ENCODE measurements at places on chromosomes 6 and 20.

DNA sequence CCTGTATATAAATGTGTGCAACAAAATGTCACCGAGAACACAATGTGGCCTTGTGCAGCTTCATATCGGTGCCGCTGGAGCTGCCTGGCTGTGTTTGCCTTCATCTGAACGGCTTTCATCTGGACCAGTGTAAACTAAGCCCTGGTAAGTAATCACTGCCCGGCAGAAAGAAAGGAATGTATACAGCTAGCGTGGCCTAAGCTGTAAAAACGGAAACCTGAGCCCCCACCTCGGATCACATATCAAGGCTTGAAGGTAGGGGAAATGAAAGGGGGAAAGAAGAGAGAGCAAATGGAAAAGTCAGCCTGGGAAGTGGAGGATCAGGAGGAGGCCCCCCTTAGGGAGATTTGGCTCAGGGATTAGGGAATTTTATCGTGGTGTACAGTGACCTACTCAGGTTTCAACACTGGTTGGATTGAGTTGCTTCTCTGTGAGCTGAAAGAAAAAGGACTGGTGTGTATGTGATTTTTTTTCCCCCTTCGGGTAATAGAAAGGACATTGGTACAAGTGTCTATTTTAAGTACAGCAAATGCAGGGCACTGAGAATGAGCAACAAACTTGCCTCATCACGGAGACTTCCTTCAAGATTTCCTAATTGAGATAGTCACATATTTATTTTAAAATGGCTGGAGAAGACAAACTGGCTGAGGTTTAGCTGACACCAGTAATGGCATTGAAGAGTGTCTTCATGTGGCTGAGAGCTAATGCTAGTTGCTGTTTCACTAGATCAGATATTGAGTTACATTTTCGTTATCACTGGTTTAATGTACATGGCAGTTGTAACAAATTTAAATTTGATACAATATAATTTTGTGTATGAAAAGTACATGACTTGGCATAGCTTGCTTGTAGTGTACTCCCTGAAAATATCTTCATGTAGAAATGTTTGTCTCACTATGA, 3.5 kb downstream of the SOBP start:
- DNase-seq, result no peak

DNA sequence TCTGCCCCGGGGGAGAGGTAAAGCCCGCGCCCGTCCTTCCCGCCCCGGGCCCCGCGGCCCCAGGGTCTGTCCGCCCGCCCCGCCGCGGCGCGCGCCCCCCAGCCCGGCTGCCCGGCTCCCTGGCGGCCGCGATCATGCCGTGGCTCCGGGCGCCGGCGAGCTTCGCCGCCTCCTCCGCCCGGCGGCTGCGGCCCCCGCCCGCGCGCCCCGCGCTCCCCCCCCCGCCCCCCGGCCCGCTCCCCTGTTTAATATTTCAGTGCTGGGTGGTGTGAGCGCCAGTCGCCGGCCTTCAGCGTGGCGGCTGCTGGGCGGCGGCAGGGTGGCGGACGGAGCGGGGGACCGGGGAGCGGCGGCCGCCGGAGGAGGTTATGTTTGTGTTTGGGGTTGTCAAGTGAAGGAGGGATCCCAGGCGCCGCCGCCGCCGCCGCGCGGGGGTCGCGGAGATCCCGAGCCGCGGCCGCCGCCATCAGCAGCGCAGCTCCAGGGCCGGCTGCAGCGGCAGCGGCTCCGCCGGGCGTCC, at the start of gene HIVEP1:
HIVEP1 (plus strand) TSS at position 275 of the 520 bp plus-strand sequence. CDS start 3,317 bp downstream, outside the sequence.
- DNase-seq, result no peak

DNA sequence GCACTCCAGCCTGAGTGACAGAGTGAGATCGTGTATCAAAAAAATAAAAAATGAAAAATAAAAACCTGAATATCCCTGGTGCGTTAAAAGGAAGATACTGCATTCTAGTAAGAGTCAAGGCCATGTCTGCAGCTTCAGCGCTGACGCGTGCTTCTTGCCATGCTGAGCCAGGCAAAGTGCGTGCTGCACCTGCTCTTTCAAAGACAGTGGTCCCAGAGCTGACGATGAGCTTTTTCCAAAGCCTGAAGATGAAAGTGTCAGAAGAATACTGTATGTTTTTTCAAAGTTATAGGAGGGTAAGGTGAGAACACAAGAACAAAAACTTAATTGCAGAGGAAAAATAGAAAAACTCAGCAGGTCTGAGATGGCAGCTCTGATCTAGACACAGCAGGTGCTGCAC, 115.1 kb downstream of the RNASET2 start:
- DNase-seq, result no peak

- no peak for DNase-seq
Measured at GRCh38 chr6:71419217-71420094, 130.8 kb downstream of the OGFRL1 start.

GRCh38 chr6:104928141-104928540, 28.8 kb upstream of the LIN28B start:
- DNase-seq, result no peak

- no peak for DNase-seq
Measured at GRCh38 chr20:51594236-51595057, 51.9 kb upstream of the NFATC2 start.

GRCh38 chr6:48213076-48213788, 102.2 kb upstream of the PTCHD4 start:
- no peak for DNase-seq

DNA sequence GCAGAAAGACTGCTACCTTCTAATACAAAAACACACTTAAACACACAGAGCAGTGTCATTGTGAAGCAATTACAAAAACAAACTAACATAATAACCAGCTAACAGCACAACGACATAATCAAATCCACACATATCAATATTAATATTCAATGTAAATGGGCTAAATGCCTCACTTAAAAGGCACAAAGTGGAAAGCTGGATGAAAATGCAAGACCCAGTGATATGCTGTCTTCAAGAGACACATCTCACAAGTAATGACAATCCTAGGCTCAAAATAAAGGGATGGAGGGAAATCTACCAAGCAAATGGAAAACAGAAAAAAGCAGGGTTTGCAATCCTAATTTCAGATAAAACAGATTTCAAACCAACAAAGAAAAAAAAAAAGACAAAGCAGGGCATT, 67.8 kb upstream of the HTR1E start:
- no peak for DNase-seq

- no peak for DNase-seq
Measured at GRCh38 chr20:1391640-1392442, 1.0 kb downstream of the FKBP1A start.

- DNase-seq, result no peak
Measured at GRCh38 chr6:129342243-129342642, 367.7 kb downstream of the ARHGAP18 start.

- DNase-seq, result no peak
Measured at GRCh38 chr6:91291071-91291470, 704.2 kb upstream of the MAP3K7 start.

GRCh38 chr6:141562186-141562811, 570.4 kb upstream of the GJE1 start:
- DNase-seq, result peak; percentile 25

GRCh38 chr20:2921506-2921905, 48.2 kb downstream of the PTPRA start:
- DNase-seq, result no peak

- DNase-seq, result no peak
Measured at GRCh38 chr20:23096097-23096496, 10.0 kb upstream of the CD93 start.

GRCh38 chr6:17179530-17180073, 77.8 kb downstream of the STMND1 start:
- no peak for DNase-seq

DNA sequence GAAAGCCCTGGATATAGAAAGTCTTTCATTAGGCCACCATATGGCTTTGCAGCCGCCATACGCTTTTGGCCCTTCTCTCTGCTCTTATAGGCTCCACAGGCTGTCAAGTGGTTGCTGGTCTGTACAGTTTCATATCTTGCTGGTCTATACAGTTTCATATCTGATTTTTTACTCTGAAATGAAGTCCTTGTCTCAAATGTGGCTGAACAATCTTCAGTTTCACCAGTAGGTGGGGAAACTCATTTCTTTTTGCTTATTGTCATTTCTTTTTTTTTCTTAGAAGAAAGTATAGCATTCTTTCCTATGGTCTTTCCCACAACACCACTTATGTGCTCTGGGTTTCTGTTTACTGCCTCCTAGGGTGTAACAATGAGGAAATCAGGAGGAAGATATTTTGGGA, 771.4 kb upstream of the MMS22L start:
- DNase-seq, result no peak

DNA sequence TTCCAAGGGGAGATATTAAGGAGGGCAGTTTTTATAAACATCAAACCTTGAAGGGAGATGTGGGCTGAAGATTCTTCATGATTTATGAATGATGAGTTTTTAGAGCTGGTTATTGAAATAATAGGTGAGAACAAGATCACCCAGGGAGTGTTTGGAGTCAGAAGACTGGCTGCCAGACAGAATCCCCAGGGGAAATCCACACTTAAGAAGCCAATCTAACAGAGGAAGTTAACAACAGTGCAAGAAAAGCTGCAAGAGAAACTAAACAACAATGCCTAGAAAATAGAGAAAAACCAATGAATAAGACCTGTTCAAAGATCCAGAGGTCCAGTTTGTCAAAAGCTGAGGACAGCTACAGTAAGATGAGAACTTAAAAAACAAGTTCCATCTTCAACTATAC, 167.9 kb upstream of the MAN1A1 start:
- no peak for DNase-seq

DNA sequence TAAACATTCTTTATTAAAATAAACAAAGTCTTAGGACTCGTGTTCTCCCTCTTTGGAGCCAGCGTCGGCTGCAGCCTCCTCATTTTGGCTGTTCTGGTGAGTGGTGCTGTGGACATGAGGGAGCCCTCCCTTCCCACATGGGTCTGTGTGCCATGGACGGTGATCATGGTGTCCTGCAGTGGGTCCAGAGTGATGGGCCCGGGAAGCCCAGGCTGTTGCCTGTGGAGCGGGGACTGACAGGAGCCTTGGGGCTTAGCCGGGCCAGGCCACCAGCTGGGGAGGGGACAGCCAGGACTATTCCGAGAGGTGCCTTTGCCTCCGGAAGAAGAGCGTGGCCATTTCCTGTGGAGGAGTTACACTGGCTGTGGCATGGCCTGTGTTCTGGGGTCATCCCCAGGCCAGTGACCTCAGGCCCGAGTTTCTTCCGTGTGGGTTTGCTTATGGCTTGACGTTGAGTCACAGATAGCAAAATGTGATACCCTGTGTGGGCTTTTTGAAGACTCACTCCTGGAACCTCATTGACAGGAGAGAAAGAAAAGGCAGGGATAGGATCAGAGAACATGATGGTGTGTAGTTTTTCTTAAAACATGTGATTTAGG, 153.4 kb downstream of the DTNBP1 start:
- no peak for DNase-seq

- DNase-seq, result peak; percentile 81
Measured at GRCh38 chr6:36120979-36121786, 9.1 kb upstream of the MAPK13 start.

- no peak for DNase-seq
Measured at GRCh38 chr6:13992417-13993055, 67.8 kb downstream of the RNF182 start.

DNA sequence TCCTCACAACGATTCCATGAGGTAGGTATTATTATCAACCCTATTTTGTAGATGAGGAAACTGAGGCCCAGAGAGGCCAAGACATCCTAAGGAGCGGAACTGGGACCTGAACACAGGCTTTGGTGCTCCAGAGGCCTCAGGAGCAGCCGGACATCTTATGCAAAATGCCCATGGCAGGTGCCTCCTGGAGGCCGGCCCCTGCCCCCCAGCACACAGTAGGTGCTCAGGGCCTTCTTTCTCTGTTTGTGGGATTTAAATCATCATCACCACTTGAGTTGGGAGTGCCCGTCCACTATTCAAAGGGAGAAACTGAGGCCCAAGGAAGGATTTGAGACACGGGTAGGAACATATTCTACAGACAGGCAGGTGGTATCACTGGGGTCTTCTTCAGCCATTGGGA, 41.2 kb downstream of the CEBPB start:
- DNase-seq, result no peak

- no peak for DNase-seq
Measured at GRCh38 chr6:106620931-106621672, 8.2 kb downstream of the RTN4IP1 start.

DNA sequence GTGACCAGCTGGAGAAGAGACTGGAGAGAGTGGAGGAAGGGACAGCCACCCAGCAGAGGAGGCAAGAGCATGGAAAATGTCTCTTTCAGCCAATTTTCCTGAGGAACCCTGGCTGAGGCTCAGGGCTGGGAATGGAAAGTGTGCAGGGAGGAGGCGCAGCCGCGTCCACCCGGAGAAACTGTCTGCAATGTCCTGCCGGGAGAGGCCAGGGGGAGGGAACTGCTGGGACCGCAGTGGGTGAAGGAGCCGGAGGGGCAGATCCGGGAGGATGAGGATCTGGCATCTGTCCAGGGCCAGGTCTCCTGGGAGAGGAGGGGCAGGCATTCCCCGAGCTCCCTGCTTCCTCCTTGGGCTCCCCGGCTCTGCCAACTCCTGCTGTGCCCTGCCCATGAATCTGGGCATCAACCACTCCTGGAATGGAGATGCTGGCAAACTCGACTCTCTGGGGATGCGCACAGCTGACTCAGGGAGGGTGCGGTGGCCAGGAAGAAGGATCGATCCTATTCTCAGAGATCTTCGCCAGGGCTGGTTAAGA, 17.4 kb upstream of the HM13 start:
- DNase-seq, result no peak

- DNase-seq, result no peak
Measured at GRCh38 chr20:21272679-21273078, 30.5 kb upstream of the XRN2 start.

DNA sequence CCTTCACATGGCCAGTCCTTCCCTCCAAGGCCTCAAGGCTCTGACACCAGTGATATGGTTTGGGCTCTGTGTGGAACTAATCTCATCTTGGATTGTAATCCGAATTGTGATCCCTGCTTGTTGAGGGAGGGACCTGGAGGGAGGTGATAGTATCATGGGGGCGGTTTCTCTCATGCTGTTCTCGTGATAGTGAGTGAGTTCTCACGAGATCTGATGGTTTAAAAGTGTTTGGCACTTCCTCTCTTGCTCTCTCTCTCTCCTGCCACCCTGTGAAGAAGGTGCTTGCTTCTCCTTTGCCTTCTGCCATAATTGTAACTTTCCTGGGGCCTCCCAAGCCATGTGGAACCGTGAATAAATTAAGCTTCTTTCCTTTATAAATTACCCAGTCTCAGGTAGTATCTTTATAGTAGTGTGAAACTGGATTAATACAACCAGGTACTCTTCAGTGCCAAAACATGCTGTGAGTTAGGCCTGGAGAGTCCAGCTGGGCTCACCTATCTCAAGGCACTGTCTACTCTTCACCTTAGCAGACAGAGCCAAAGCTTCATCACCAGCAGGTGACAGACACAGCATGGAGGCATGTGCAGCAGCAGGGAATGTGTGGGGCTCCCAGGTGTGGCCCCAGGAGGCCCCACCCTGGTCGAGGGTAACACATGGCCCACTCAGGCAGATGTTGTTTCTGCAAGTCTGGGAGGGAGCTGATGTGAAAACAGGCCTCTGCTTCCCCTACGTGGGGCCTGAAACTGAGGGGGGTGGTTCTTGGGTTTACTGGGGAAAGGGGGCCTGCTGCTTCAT, 97.5 kb upstream of the CDYL start:
- no peak for DNase-seq

DNA sequence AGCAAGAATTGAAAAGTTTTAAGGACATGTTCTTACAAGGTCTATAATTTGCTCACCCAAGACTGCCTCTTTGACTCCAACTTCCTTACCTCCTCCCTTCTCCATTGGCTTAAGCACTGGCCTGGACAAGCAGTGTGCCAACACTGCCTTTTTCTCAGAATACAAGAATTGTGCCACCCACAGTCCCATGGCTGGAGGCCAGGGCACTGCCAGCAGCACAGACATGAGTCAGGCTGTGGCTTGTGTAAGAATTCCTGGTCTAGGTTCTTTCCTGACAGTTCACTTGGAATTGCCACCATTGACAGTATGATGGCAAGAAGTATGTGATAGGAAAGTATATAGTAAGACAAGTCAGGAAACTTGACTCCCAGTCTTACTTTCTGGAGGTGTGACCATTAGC, 202.7 kb upstream of the MARCKS start:
- no peak for DNase-seq

Data from activated naive CD4-positive, alpha-beta T cell treated with anti-CD3 and anti-CD28 coated beads, Interleukin-2, amount 10 ng/mL, durations not matched to agents 7 days and 5 days (primary cell).